ENCODE measurements at places on chromosomes 16 and 17.

DNA sequence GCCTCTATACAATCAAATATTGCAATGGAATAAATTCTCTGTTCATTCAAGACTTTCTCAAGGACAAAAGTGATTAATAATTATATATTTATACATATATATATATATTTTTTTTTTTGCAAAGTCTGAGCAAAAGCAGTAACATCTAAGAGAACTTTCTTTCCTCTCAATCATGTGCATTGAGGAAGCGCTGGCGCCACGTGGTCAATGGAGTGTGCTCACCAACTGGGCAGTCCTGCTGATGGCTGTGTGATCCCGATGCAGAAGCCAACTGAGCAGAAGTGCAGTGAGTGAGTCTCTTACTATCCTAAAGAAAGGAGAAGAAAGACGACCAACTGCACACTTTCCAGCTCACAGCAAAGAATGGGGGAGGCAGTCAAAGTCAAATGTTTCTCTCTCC is 37.2 kb upstream of the ULK2 start:
- DNase-seq: no peak

DNA sequence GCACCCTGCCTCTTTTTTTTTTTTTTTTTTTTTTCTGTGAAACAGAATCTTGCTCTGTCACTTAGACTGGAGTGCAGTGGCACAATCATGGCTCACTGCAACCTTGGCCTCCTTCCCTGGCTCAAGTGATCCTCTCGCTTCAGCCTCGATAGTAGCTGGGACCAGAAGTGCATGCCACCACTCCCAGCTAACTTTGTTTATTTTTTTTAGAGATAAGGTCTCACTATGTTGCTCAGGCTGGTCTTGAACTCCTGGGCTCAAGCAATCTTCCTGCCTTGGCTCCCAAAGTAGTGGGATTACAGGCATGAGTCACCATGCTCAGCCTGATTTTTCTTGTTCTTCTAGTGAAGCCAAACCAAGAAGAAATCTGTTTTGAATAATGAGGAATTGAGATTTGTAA is 25.0 kb downstream of the CDK12 start:
- no peak for DNase-seq

- no peak for DNase-seq
Observed at GRCh38 chr16:16908077-16908476, 529.1 kb downstream of the NPIPA7 start.

GRCh38 chr16:27237219-27238015 is 31.2 kb downstream of the NSMCE1 start:
- DNase-seq: peak; percentile 52

DNA sequence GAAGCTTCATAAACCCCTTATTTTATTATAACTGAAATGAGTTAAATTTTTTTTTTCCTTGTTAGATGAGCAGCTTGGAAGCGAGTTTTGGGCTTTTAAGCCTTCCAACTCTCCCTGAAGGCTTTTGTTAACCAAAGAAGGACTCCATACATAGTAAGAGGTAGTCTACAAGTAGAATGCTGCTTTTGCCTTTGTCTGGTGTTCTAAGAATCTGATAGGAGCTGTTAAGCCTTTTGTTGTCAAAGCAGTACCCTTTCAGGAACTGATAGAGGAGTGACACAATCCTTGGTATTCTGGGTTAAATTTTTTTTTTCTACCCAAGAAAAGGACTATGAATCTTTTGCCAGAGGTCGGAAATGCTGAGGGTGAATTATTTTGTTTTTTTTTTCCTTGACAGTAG is 26.1 kb downstream of the MAP2K4 start:
- DNase-seq: no peak

DNA sequence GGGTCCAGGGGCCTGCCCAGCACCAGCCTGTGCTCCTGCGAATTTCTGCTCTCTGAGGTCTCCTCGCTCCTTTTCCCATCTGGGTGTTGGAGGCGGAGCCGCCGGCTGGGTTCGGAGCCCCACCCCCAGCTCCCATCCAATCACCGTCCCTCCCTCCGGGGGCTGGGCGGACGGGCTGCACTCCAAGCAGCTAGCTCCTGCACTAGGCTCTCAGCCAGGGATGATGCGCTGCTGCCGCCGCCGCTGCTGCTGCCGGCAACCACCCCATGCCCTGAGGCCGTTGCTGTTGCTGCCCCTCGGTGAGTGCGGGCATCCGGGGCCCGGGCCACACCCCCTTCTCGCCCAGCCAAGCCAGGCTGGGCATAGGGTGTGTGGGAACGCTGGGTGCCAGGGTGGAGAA is at the start of gene NRN1L:
Gene NRN1L (plus strand): TSS at position 202 of the 400 bp plus-strand sequence. CDS start 19 bp downstream, at position 221.
- no peak for DNase-seq

- no peak for DNase-seq
Observed at GRCh38 chr16:20648436-20648835, 49.0 kb downstream of the ACSM1 start.

DNA sequence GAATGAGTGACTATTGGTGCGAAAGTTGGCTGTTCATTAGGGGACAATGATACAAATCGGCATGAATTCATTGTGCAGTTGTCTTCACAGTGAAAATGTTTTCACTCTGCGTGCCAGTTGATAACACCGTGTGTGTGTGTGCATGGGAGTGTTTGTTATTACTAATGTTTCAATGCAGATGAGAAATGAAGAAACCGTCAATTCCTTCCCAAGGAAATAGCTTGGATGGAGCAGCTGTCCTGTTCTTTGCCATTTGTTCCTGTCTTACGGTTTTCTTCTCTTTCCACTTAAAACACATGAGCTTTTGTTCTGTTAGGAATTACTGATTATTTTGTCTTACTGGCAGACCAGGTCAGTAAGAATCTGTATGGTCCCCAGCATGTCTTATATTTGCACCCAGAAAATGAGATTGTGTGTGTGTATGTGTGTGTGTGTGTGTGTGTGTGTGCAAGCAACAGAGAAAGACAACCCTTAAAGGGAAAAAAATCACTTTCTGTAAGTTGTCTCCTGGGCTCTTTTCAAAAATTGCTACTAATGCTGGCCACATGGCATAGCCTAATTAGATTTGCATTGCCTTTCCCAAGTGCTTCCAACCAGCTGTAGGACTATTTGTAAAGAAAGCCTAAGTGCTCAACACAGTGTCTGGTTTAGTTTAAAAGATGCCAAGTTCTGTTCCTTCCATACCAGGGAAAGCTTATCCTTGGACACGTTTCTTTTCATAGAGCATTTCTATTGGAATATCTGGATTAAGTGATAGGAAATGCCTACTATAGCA is 23.8 kb downstream of the SHISA9 start:
- no peak for DNase-seq

Measured in activated T-helper 1 cell treated with Interleukin-2 at 50 U/mL for 16 hours (primary cell).